Neural crest cell (in vitro differentiated cells): ENCODE measurements at places on chromosomes 2 and 18.

DNA sequence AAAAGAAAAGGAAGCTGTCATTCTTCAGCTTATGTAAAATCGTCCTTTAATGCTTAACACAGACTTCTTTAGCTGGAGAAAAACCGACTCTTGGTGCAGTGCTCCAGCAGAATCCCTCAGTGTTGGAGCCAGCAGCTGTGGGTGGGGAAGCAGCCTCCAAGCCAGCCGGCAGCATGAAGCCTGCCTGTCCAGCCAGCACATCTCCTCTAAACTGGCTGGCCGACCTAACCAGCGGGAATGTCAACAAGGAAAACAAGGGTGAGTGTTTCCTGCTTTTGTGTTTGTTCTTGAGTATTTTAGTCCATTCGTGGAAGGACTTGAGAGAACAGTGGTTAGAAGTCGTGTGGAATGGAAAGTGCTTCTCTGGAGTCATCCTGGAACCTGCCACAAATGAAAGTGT, 38.9 kb downstream of the KDM3A start:
- no peak for DNase-seq

DNA sequence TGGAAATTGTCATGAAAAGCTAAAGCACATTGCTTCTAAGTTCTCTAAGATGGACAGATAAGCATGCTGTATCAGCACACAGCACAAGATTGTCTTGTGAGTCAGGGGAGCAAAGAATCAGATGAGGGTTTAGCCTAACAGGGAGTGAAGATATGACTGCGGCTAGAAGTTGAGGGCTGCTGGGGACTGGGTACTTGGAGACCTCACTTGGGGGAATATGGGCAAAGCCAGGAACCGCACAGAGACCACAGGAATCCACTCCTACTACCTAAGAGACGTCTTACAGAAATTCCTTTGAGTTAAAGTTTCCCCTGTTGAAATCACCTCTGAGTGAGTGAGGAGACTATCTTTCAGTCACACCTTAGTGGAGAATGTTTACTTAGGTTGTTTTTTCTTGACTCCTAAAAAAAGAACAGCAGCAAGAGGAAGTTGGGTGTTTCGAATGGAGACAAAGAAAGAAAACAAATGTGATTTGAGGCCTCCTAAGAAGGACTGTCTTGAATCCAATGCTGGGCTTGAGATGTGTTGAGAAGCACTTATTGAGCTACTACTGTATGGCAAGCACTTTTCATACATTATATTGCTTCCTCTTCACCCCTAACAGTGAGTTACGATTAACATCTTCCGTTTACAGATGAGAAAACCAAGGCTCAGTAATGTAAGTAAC, 100.7 kb downstream of the ANKRD44 start:
- DNase-seq, result no peak

DNA sequence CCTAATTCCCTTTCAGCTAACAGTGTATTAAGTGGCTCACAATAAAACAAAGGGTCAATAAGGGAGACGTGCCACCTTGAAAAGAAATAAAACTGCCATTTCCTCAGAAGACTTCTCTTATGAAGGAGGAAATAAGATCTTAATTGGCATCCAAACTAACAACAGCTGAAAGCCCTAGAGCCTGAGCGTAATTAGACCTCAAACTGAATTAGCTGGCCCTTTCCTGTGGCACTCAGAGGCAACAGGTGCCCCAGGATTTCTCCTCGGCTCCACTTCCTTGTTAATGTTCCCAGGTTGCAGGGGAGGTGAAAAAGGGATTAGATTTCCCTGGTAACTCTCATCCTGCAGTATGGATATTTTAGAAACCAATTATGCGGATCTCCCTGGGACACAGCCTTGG, 804.3 kb downstream of the DCDC2C start:
- DNase-seq, result no peak

DNA sequence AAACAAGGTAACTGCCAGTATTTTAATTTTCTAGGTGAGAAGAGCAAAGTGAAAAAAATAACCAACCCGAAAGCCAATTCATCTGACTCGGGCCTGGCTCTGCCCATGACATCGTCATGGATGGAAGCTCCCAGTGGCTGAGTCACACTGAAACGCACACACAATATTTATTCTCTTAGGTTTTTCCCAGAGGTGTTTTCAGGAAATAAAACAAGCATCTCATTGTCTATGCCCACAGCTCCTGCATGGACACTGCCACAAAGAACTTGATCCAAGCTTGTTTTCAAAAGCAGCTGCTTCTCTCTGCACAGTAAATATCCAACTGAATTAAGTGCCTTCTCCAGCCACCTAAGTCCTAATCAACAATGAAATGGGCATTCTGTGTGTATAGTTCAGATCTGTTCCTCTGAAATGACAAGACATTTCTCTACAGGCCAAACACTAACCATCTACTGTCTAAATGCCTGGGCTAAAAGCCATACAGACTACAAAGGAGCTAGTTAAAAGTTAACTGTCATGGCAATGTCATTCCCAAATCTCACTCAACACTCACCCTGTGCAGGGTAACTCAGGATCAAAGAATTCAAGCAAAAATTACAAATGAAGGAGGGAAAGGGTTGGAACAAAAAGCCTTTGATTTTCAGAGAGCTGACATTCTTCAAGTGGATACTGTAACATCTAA, 62.9 kb downstream of the RPL31 start:
- no peak for DNase-seq

GRCh38 chr18:53380063-53380639, 844.3 kb downstream of the MBD2 start:
- DNase-seq, result peak; percentile 5

- no peak for DNase-seq
Measured at GRCh38 chr2:229282758-229283546, 11.9 kb upstream of the PID1 start.

DNA sequence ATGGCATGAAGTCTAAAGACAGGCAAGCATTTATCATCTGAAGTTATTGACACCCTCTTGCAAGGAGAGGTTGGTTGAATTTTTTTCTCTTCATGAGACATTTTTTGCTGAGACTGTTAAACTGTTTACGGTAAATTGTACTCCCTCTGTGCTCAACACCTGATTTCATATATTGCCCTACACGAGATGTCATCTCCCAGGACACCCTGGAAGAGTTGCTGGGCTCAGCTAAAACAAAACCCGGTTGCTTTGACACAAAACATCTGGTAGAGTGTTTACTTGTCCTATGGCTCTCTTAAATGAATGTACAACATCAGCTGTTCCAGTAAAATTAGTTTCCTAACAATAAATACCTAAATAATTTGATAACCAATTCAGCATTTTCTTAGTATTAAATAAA, 533.8 kb downstream of the SOCS6 start:
- DNase-seq, result no peak

DNA sequence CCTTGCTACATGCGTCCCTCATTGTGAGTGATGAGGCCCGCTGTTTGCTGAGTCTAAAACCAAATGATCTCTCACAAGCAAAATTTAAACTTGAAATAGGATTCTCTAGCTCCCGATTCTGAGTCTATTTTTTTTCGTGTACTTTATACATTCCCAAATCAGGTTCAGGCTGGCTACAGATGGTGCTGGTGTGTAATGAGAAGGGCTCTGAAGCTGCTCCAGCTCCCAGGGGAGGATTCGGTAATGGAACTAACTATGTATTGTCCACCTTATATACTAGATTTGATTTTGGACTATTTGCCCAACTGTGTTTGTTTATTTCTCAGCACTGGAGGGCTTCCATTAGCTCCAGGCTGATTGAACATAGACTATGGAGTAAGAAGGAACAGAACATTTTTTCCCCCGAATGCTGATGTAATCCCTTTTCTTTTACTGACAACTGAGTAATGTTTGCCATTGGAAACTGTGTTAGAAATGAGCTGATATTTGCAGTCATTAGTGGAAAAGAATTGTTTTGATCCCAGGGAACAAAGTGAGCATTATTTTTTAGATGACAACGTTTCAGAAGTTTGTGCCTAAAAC, 274.0 kb upstream of the FIGN start:
- no peak for DNase-seq

- DNase-seq, result no peak
Measured at GRCh38 chr18:64179556-64180080, 30.7 kb upstream of the LINC00305 start.

GRCh38 chr2:37891846-37892435, 33.1 kb upstream of the RMDN2 start:
- no peak for DNase-seq

- no peak for DNase-seq
Measured at GRCh38 chr18:80231616-80232015, 15.7 kb downstream of the PARD6G start.

DNA sequence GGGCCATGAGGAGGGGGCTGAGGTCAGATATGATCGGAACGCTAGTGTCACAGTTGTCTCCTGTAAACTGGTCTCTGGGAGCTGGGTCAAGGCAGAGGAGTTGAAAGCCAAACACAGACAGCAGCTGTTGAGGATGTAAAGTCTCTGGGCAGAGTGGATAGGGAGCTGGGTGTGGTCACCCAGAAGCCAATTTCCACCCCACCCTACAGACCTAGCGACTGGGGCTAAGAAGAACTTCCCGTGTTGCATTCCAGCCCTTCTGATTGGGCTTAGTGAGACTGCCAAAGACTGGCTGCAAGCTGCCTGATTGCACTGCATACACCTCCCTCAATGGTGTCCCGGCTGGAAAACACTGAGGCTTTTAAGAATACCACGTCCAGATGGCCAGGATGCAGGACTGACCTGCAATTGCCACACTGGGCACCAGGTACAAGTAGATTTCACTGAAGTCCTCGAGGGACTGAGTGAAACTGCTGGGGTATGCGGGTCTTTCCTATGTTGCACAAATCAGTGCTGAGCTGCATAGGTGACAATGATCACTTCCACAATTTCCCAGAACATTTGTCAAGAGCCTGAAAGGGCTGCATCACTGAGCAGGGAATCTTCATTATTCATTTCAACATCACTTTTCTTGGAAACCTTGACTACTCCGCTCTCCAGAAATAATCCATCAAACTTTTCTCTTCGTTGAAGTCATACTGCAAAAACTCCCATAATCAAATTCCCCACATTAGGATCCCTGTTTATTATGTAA, 43.1 kb upstream of the EML4 start:
- DNase-seq, result no peak

GRCh38 chr18:31204833-31205232, 42.2 kb upstream of the DSC1 start:
- no peak for DNase-seq

GRCh38 chr18:22822841-22823508, 110.2 kb upstream of the RBBP8 start:
- DNase-seq, result no peak

DNA sequence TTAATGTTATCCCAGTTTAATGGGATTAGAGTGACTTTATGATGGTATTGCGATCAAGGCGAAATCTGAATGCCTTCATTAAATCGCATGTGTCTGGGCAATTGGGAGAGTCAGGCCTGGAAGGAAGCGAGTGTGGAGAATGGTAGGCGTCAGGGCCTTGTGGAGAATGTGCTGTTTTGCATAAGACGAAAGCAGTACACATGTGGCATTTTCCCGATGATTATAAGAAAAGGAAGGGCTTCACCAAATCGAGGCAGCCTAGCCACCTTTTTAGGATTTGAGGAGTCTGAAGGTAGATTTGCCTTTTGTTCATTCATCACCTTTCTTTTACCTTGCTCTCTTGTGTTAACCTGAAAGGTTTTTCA, 1.0 kb downstream of the ZNF532 start:
- DNase-seq, result no peak

DNA sequence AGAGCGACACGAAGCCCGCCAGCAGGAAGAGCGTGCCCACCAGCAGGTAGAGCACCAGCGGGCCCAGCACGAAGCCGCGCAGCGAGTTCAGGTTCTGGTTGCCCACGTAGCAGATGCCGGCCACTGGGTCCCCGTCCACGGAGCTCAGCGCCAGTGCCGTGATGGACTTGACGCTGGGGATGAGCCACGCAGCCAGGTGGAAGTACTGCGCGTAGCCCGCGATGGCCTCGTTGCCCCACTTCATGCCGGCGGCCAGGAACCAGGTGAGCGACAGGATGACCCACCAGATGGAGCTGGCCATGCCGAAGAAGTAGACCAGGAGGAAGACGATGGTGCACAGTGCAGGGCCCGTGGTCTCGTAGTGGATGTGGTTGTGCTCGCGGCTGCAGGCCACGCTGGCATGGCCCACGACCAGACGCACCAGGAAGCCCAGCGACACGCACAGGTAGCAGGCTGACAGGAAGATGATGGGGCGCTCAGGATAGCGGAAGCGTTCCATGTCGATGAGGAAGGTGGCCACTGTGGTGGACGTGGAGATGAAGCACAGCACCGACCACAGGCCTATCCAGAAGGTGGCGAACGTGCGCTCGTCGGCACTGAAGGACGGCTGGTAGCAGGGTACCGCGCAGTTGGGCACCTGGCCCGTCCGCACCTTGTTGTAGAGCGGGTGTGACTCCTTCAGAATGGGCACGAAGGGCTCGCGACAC, 2.1 kb downstream of the FZD5 start:
- no peak for DNase-seq
